Hepatocyte (in vitro differentiated cells): ENCODE measurements at places on chromosomes 6 and 20.

- no peak for DNase-seq
Observed at GRCh38 chr6:84763886-84764331, 489 bp downstream of the TBX18 start.

GRCh38 chr6:84460491-84460890 is 233.0 kb upstream of the CEP162 start:
- no peak for DNase-seq

DNA sequence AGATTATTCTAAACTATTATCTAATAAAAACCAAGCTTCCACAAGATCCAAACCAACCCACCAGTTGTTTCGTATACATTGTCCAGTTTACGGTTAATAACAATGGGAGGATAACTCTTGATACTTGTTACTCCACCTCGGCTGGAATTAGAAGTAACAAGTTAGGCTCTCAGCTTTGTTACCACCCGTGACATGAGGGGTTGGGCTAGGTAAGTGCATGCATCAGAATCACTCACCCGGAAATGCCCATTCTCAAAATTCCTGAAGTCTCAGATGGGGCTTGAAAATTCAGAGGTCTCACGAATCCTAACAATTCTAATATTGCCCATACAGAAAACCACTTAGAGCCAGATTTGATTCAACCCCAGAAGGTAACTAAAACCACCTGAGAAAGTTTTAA is 27.0 kb upstream of the SERPINB1 start:
- DNase-seq: no peak

DNA sequence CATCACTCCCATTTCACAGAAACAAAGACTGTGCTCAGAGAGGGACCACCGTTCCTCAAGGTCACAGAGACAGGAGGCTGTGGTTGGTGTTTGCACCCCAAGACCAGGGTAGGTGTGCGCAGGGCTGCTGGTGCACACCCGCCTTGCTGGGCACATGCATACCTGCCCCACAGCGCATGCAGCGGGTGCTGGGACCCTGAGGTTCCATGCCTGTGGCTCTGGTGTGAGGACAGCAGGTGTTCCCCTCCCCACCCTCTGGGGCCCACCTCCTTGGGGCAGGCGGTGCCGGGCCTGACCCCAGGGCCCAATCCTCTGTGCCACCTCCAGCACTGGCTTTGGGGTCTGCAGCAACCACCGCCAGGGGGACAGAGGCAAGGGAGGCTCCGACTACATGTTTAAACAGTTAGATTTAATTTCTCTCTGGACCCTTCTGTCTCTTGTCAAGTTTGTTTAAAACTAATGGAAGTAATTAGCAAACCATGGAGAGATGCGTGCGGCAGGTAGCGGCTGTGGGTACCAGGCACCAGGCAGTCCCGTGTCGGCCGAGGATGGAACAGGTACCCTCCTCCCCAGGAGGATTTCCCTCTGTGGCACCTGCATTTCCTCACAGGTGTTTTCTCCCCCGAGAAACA is 327.8 kb downstream of the TAF4 start:
- no peak for DNase-seq

DNA sequence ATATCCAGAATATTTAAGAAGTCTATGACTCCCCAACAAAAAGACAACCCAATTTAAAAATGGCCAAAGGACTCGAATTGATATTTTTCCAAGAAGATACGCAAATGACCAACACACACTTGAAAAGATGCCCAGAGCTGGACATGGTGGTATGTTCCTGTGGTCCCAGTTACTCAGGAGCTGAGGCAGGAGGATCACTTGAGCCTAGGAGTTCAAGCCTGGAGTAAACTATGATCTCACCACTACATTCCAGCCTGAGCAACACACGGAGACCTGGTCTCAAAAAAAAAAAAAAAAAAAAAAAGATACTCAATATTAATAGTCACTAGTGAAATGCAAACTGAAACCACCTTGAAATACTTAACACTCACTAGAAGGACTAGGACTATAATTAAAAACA is 12.2 kb upstream of the ARMC2 start:
- no peak for DNase-seq

GRCh38 chr6:154558984-154559383 is 48.5 kb upstream of the CNKSR3 start:
- DNase-seq: no peak

- no peak for DNase-seq
Observed at GRCh38 chr6:90044182-90044832, 150.0 kb downstream of the GJA10 start.

- no peak for DNase-seq
Observed at GRCh38 chr6:21228411-21228810, 365.1 kb upstream of the SOX4 start.

DNA sequence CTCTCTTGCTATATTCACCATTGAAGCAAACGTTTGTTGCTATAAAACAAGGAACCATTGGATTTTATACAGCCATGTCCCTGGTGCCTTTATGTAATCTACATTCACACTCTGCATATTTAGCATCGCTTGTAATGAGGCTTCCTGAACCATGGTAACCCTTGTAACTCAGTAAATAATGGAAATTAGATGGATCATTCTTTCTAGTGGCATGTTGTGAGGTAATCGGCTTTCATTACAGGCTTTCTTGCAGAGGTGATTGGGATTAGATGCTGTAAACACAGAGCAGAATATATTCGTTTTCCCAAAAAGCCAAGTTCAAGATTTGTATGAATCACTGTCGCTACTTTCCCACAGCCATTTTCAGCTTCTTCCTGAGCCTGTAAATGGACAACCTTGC is 36.1 kb downstream of the SMPDL3A start:
- DNase-seq: no peak

- no peak for DNase-seq
Observed at GRCh38 chr6:106874481-106874880, 100.0 kb downstream of the CD24 start.
